Frontal cortex (tissue), 4 donors: ENCODE measurements at places on chromosomes 1 and 21.

DNA sequence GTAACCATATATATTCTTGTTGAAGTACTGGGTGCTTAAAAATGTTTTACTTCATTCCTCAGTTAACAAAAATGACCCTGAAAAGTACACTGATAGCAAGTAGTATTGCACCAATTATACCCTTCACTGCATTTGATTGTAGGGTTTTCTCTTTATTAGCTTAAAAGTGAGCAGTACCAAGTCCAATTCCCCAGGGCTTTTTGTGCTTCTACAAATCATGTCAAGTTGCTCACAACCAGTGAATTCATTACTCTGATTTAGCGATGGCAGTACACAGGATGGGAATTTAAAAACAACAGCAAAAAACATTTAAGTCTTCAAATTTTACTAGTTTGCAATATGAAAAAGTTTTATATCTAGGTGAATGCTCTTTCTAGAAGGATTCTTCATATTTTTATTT, 436.4 kb downstream of the PTBP2 start:
- DNase-seq = no peak

- DNase-seq = no peak
These were observed 41.5 kb upstream of the NEXN start for GRCh38 chr1:77846966-77847365.

DNA sequence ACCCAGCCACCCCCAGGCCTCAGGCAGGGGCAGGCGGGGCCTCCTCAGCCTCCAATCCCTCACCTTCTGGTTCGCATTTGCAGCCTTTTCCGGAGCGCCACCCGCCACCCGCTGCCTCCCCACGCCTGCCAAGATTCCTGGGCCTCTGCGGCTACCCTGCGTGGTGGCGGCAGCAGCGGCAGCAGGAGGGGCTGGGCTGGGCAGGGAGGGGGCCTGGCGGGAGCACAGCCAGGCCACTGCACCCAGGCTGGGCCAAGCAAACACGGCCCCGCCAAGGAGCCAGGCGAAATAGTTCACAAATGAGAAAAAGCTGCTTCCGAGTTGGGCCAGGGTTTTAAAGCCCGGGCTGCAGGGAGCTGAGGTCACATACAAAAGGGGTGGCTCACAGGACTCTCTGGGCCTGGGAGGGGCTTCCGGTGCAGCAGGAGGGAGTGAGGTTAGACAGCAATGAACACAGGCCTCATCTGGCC, 9.8 kb downstream of the COL8A2 start:
- DNase-seq = no peak

DNA sequence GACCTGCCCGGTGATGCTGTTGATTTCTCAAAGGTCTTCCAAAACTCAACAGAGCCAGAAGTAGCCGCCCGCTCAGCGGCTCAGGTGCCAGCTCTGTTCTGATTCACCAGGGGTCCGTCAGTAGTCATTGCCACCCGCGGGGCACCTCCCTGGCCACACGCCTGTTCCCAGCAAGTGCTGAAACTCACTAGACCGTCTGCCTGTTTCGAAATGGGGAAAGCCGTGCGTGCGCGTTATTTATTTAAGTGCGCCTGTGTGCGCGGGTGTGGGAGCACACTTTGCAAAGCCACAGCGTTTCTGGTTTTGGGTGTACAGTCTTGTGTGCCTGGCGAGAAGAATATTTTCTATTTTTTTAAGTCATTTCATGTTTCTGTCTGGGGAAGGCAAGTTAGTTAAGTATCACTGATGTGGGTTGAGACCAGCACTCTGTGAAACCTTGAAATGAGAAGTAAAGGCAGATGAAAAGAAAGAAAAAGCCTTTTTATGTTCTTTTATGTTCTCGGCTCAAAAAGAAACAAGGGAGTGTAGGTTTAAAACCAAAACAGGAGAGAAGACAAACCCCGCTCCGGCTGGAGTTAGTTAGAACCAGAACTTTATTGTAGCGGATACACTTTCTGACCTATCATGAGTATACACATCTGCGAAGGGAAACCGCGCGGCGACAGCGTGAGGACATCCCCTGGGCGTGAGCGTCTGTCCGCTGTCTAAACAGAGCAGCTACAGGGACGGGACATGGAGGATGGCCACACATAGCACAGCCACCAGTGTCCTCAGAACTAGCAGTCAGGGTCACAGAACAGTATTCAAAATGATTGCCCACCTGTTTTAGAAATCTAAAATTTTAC, 77.1 kb downstream of the PIK3CD start:
- no peak for DNase-seq

DNA sequence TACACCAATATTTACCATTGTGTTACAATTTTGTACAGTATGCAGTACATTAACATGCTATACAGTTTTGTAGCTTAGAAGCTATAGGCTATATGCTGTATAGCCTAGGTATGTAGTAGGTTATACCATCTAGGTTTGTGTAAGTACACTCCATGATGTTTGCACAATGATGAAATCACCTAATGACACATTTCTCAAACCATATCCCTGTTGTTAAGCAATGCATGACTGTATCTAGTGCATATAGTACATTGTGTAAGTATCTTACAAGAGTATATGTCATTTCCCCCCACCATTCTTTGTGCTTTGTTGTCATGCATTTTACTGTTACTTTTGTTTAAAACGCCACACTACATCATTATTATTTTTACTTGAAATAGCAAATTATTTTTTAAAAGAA, 65.7 kb upstream of the RNF11 start:
- DNase-seq = no peak
